ENCODE measurements at places on chromosomes 7 and 10.

DNA sequence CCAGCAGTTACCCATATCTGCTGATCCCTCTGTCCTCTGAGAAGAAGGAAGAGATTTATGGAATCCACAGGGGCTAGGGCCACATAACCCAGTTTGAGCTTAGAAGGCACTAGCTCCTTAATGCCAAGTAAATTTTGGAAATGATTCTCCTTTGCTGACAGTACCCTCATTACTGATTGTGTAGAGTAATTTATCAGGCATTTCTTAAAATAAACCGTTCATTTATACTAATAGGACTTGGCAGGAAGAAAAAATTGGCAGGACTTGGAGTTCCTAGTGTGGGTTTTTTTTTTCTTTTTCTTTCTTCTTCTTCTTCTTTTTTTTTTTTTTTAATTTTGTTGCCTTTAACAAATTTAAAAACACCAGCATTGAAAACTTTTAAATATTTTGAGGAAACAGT is 645.7 kb downstream of the SUGCT start:
- DNase-seq: no peak

GRCh38 chr10:130498934-130499333 is 362.7 kb downstream of the GLRX3 start:
- DNase-seq: no peak

DNA sequence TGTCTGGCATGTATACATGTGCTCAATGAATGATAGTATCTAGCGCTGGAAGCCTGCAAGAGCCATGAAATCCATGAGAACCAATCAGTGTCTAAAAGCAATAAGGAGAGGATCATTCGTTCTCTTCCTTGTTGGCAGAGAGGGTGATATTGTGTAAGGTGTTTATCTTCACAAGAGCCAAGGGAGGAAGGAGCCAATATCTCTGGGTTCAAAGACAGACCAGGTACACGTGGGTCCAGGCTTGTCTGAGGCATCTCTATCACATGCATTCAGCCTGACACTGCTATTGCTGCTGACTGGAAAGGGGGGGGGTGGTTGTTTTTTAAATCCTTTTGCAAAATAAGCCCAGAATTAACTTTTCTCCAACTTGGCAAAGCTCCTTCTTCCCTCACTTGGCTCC is 4.0 kb downstream of the SEC31B start:
- no peak for DNase-seq

DNA sequence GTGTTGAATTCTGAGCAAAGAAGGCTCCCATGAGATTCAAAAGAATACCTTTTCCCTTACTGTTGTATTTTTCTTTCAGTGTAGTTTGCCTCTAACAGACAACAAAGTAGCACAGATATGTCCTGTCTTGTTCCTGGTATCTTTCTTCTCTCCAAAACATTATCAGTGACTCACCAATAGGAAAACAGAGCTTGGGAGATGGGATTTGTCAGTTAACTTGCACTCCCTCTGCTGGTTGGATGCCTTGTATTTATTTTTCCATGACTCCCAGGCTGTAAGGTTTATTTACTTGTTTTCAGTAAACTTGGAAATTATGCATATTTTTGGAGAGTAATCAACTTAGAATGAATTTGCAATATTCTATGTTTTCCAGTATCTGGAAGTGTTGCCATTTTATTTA is 129.7 kb downstream of the SAMD9 start:
- no peak for DNase-seq

DNA sequence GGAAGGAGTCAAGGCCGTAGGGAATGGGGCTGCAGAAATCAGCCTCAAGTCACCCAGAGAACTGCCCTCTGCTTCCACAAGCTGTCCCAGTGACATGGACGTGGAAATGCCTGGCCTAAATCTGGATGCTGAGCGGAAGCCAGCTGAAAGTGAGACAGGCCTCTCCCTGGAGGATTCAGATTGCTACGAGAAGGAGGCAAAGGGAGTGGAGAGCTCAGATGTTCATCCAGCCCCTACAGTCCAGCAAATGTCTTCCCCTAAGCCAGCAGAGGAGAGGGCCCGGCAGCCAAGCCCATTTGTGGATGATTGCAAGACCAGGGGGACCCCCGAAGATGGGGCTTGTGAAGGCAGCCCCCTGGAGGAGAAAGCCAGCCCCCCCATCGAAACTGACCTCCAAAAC is 50.2 kb upstream of the PDCD4 start:
- no peak for DNase-seq

GRCh38 chr7:124071843-124072242 is 39.0 kb upstream of the TMEM229A start:
- no peak for DNase-seq

DNA sequence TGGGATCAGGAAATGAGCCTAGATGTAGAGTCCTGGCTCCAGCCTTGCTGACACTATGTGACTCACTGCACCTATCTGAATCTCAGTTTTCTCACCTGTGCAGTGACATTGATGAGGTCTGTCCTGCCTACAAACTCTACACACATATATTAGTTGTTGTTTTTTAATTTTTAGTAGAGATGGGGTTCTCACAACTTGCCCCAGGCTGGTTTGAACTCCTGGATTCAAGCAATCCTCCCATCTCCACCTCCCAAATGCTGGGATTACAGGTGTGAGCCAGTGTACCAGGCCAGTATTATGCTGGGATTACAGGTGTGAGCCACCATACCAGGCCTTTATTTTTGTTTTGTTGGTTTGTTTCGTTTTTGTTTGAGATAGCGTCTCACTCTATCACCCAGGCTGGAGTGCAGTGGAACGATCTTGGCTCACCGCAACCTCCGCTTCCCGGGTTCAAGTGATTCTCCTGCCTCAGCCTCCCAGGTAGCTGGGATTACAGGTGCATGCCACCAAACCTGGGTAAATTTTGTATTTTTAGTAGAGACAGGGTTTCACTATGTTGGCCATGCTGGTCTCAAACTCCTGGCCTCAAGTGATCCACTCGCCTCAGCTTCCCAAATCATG is 11.8 kb upstream of the DDIT4 start:
- no peak for DNase-seq

DNA sequence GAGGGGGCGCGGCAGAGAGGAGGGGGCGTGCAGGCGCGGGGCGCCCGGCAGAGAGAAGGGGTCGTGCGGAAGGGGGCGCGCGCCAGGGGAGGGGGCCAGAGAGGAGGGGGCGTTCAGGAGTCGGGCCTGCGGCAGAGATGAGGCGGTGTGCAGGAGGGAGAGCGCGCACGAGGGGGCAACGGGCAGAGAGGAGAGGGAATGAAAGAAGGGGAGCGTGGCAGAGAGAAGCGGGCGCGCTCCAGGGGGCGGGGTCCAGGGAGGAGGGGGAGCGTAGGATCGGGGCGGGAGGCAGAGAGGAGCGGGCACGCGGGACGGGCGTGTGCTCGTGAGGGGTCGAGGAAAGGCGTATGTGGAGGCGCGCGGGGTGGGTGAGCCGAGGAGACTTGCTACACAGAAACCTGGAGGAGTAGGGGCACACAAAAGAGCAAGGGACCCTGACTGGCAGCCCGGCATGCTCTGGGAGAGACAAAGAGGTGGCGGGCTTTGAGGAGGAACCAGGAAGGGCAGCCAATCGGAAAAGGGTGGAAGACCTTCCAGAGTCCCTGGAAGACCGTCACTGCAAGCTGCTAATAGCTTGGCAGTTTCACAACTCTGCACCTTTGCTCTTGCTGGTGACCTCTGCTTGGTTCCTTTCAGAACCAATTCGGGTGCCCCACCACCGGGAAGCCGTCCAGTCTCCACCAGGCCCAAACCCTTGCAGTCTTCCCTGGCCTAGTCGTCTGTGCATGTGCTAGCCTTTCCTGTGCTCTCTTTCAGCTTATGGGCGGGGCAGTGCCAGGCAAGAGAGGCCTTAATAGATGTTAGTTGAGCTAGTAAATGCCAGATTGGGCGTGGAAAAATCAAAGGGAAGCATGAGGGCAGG is 639 bp downstream of the DYDC2 start:
- DNase-seq: no peak

GRCh38 chr10:49752584-49752983 is 9.5 kb downstream of the OGDHL start:
- no peak for DNase-seq

All from stimulated activated CD4-positive, alpha-beta T cell treated with anti-CD3 and anti-CD28 coated beads, Interleukin-1b, Interleukin-23, amount 100 ng/mL, for 4 hours (primary cell).